ENCODE measurements at places on chromosomes 13 and 19.

- no peak for DNase-seq
Measured at GRCh38 chr19:5052515-5052914, 83.6 kb downstream of the KDM4B start.

- DNase-seq: no peak
Measured at GRCh38 chr13:77409412-77409811, 82.5 kb upstream of the MYCBP2 start.

DNA sequence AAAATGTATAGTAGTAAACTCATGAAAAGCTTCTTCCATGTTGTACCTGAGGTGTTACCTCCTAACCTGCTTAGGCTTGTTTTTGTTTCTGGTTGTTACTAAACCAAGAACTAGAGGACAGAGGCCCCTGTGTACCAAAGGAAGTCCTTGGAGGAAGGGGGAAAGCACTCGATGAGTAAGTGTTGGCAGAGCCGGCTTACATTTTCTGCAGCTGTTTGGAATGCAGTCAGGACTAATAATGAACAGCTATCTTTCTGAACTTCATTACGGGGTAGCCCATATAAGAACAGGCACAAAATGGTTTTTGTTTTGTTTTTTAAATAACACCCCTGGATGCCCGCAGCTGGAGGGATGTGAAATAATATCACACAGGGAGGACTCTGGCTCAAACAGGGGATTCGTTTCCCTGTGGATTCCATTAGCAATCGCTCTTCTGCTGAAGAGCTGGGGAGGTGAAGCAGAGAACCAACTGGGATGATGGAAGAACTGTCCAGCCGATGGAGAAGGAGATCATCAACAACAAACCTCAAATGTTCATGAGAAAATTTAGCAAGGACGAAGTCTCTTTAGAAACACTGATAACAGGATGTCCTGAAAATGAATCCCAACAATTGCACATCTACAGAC lies 214.2 kb upstream of the MAB21L1 start:
- no peak for DNase-seq

DNA sequence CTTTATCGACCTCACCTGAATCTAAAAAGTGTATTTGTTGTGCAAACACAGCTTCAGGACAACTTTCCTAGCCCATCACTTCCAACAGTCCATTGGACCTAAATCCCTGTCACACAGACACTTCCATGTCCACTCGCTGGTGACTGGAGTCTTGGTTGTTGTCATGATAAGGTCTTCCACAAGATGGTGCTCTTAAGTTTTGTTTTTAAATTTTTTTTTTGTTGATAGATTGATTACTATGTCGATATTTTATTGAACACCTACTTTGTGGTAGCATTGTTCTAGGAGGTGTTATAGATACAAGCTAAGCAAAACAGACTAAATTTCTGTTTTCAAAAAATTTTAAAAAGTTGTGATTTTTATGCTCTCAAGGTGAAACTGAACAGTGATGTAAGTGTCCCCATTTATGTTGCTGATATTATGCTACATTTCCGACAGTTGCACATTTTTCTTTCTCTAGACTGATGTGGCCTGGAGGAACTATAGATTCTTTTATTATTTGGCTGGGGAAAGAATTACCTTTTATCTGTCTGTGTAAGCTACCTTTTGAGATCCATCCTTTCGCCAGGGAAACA lies 8.1 kb upstream of the ERICH6B start:
- no peak for DNase-seq

DNA sequence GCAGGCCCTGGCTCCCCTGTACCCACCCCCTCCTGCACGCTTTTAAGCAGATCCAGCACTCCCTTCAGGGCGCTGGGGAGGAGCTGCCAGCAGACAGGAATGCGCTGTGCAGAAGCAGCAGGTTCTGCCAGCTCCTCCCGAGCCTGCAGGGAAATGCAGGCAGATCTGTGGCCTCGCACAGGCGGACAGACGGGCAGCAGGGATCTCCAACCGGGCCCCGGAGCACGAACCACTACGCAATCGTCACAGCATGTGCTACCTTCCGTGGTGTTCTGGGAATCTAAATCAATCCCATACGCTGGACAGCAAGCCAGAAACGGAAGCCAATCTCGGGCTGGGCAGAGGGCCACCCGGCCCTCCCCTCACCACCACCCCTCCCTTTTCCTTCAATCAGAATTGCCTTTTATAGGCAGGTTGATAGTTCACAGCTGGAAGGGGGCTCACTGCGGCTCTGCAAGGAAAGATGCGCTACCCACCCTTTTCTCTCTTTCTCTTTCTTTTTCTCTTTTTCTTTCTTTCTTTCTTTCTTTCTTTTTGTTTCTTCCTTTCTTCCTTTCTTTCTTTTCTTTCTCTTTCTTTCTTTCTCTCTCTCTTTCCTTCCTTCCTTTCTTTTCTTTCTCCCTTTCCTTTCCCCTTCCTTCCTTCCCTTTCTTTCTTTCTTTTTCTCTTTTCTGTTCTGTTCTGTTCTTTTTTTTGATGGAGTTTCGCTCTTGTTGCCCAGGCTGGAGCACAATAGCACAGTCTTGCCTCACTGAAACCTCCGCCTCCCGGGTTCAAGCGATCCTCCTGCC lies 99.9 kb downstream of the GNG7 start:
- DNase-seq: no peak

DNA sequence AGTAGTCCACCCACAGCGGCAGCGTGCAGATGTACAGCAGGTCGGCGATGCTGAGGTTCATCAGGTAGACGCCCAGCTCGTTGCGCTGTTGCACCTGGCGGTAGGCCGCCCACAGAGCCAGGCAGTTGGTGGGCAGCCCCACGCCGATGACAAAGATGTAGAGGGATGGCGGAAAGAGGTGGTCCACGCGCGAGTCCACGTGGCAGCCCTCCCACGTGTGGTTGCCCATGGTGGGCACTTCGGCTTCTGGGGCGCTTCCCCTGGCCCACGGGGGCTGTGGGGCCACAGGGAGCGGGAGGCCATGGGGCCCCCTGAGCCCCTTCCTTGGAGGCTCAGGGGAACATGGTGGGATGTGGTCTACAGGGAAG lies 7.0 kb upstream of the OPA3 start:
- DNase-seq: no peak

DNA sequence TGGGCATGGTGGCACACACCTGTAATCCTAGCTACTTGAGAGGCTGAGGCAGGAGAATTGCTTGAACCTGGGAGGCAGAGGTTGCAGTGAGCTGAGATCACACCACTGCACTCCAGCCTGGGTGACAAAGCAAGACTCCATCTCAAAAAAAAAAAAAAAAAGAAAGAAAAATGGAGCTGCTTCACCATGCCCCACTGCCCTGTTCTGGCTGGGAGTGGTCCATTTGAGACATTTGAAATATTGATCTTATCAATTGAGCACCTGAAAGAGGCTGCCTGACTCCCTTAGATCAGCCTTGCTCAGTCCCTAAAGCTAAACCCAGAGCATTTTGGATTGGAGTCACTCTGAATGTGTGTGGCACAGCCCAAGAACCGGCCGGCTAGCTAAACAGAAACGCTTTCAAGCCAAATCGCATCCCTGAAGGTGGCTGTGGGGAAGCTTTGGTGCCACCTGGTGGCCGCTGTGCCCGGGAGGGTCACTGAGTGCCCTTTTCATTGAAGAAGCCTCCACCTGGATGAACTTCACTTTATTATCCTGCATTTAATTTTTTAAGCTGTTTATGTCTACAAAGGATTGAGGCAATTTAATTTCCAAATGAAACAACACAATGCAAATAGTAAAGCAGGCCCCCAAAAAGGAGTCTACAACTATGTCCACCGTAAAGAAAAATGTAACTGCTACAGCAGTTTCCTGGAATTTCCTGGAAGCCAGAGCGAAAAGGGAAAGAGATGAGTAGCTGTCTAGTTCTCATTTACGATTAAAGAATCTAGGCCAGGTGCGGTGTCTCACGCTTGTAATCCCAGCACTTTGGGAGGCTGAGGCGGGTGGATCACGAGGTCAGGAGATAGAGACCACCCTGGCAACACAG lies 53.1 kb upstream of the SERPINE3 start:
- peak; percentile 77 for DNase-seq

DNA sequence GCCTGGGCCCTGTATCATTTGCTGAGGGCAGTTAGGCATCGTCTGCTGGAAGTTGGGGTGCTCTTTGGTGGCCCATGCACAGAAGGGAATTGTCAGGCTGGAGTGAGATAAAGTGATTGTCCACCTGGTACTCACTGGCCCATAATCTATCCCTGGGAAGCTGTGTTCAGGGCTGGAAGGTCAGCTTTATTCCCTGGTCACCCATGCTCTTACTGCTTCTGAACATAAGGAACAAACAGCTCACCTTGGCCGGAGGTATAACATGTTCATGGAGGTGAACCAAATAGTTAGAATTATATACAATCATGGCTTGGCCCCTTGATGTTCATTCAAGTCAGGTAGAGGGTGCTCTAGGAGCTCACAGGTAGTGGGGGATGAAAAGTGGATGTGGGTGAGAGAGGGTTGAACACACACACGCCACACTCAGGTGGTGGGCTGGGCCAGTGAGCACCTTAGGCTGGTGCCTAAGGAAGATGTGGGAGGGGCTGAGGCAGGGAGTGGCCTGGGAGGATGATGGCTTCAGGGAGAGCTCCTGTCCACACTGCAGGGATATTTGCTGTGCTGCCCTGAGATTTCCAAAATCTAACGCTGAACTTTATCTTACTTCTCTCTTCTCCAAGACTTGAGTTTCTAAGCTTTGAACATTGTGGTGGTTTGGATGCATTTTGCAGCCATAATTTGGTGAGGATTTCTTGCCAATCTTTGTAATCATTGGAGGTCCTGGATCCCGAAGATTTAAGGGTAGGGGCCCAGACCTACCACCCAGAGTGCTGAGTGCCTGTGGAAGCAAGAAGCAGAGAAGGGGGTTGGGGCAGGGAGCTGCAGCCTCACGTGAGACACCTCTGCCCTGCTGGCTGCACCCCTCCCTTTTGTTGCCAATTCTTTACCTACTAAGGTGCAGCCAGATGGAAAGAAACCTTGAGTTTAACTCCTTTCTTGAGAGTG lies 420.6 kb downstream of the ZNF536 start:
- DNase-seq: no peak

DNA sequence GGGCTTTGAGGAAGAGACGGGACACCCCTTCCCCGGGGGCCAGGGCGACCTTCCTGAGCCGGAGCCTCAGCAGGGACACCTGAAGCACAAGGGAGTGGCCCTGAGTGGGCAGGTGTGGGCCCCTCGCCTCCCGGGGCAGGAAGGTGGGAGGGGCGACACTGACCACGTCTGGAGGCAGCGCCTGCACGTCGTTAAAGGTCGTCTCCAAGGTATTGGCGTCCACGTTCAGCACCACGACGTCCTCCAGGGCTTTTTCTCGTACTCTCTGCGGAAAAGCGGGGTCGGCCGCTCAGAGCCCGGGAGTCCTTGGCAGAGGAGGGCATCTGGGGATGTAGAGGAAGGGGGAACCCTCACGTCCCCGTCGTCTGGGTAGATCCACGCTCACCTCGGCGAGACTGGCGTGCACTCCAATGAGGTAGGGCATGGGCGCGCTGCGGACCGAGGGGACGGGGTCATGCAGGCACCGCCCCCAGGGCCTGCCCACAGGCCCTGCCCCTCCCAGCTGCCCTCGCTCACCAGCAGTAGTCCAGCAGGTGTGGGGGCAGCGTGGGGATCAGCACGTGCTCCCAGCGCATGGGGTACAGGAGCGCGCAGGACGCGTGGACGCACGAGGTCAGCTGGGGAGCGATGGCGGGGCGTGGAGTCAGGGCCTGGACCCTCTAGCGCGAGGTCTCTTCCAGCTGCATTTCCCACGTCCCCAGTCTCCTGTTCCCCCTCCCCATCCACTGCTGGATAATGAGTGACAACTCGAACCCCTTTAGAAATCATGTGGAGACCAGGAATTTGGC lies 6.1 kb downstream of the DENND1C start:
- DNase-seq: no peak

GRCh38 chr19:8143041-8143440 lies 6.4 kb downstream of the FBN3 start:
- DNase-seq: no peak
